H4 (cell line): ENCODE measurements at places on chromosomes 3 and 15. TPM values are rescaled to one million over a fixed set of nuclear protein-coding genes. Genes with fewer than 3 reads are reported as not detected.

The MRAS gene
- 8.3 and 9.4 TPM in 2 replicates for total RNA-seq

- no peak for DNase-seq
Observed at GRCh38 chr3:156149876-156150275, 29.5 kb downstream of the KCNAB1 start.

GRCh38 chr15:83471307-83471866 is 24.2 kb downstream of the SH3GL3 start:
- no peak for DNase-seq

The ZNF80 gene
- total RNA-seq = not detected in 2 replicates

GRCh38 chr3:170355738-170356595 is 1.5 kb upstream of the SKIL start:
- DNase-seq = peak; percentile 18

DNA sequence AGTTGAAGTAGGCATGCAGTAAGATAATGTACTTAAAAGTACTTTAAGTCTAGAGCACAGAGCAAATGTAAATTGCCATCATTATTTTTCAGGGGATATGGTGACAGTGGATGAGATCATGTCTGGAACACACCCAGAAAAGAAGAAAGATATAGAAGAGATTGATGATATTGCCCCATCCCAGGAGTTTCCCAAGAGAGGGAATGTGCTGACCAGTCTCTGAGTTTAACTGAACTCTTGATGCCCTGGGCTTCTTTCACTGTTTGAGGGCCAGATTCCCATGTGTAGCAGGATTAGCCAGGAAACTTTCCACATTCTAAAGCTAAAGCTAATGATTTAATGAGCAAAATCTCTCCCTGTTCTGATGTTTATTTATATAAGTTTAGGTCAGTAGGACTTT is 366.8 kb upstream of the UMPS start:
- DNase-seq = peak; percentile 31

DNA sequence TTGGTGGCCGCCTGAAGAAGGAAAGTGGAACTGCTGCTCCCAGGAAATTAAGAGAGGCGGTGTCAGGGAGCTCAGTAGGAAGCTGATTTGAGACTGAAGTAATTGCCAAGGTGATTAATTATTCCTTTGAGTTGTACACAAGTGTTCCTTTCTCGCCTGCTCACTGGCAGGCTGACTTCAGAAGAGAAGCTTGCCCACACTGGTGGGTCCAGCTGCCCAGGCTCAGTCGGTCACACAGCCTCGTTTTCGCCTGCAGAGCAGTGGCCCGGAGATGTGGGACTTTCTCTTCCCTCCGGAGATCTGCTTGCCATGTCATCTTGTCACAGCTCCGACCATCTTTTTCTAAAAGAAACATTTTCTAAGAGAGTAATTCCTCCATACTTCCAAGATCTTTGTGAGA is 478.0 kb downstream of the MCTP2 start:
- DNase-seq = no peak

The PIGZ gene
- 0.89 and 1.7 TPM in 2 replicates for total RNA-seq

The ZCWPW2 gene
- 0.37 and 0.45 TPM in 2 replicates for total RNA-seq

GRCh38 chr3:176776622-176777175 is 420.6 kb downstream of the TBL1XR1 start:
- DNase-seq = no peak

DNA sequence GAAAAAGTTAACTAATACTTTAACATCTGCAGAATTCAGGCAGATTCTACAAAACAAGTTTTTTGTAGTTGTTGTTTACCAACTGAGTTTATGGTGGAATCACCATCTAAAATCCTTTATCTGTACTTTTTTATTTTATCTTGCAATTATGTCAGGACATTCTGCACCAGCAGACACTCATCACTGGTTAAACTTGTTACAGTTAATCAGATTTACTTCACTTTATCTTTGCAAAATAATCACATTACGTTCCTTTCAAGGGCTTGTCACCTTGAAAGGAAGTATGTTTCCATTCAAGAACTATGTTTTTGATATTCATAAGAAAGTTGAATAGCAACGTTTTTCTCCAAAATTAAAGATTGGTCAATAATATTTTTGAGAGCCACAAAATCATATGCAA is 796.6 kb upstream of the ROBO1 start:
- DNase-seq = no peak

GRCh38 chr3:86830566-86830965 is 160.4 kb downstream of the VGLL3 start:
- DNase-seq = no peak

DNA sequence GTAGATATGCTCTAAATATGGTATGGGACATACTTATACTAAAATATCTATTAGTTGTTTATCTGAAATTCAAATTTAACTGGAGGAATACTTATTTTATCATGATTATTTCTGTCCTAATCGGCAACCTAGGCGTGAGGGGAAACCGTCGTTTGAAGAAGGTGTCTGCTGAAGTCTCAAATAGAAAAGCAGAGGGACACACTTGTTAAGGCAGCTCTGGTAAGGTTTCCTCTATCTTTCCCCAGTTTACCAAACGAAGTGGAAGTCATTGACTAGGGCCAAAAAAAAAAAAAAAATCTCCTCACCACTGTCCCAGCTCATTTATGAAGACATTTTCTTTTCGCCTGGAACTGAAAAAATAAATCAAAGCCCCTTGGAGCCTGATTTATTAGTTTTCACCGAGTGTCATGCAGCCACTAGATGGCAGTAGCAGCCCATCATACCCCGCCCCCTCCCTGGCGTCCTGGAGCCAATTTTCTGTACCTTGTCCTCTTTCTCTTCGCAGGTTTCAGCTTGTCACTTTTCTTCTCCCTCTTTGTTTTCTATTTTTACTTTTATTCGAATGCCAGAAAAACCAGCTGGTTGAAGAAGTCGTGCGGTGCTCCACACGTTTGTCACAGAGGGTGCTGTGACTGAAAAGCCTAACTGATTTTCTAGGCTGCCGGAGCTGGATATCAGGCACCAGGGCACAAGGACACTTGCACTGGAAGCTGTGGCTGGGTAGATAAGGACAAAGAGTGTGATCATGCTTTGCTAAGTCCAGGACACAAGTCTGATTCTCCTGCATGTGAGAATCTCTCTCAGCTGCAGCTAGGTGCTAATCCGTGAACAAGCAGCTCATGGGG is 238.7 kb downstream of the ZPLD1 start:
- DNase-seq = peak; percentile 51

GRCh38 chr3:182969277-182969676 is 11.1 kb downstream of the DCUN1D1 start:
- peak; percentile 38 for DNase-seq

The TUSC7 gene
- total RNA-seq = not detected in 2 replicates

DNA sequence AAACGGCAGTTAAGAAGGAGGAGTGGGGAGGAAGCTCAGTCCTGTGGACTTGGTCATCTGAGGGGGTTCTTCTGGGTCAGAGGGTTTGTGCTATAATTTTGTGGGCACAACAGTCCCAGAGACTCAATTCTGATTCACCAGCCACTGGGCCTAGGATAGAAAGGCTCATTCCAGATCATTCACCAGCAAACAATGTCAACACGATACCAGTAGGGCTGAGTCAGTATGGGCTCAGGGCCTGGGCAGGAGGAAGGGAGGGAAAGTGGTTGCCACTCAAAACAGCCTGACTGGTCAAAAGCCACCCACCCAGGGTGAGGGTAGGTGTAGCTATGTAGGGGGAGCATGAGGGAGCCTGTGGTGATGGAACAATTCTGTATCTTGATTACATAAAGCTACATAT is 86.9 kb upstream of the MEX3B start:
- DNase-seq = no peak

DNA sequence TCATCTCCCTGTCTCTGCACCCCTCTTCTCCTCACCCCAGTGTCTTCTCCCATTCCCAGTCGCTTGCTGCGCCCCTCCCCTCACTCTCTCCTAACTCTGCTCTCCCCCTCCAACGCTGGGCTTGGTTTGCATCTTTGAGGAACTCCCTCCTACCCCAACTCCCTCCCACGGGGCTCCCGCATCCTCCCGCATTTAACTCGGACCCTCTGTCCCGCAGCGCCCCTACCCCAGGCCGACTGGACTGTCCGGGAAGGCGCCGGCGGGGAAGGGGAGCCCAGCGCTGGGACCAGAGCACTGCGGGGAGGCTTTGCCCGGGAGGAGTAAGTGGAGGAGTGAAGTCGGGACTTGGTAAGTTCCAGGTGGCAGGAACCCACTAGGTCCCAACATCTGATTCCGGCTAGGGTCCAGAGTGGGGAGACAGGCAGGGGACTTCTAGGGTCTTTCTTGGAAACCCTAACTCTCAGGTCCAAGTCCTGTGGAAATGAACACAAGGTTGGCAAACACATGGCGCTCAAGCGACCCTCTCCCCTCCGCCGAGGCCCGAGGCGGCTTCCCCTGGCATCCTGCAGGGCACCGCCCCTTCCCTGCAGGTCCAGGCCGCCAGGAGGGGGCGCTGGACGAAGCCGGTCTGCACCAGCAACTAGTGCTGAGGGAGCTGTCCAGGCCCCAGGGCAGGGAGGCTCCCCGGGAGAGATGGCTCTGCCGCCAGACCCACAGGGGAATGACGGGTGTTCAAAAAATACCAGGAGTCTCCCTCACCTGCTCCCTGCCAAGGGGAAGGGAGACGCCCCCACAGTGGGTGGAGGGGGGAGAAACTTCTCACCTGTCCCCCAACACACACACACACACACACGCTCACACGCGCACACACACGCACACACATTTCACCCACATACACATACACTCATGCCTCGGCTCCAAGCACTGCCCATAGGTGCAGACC is 53.2 kb downstream of the LHFPL4 start:
- peak; percentile 40 for DNase-seq

The FRMD4B gene
- 4.2 and 18.0 TPM in 2 replicates for total RNA-seq

GRCh38 chr3:78141269-78141668 is 1101.4 kb downstream of the ROBO2 start:
- no peak for DNase-seq

DNA sequence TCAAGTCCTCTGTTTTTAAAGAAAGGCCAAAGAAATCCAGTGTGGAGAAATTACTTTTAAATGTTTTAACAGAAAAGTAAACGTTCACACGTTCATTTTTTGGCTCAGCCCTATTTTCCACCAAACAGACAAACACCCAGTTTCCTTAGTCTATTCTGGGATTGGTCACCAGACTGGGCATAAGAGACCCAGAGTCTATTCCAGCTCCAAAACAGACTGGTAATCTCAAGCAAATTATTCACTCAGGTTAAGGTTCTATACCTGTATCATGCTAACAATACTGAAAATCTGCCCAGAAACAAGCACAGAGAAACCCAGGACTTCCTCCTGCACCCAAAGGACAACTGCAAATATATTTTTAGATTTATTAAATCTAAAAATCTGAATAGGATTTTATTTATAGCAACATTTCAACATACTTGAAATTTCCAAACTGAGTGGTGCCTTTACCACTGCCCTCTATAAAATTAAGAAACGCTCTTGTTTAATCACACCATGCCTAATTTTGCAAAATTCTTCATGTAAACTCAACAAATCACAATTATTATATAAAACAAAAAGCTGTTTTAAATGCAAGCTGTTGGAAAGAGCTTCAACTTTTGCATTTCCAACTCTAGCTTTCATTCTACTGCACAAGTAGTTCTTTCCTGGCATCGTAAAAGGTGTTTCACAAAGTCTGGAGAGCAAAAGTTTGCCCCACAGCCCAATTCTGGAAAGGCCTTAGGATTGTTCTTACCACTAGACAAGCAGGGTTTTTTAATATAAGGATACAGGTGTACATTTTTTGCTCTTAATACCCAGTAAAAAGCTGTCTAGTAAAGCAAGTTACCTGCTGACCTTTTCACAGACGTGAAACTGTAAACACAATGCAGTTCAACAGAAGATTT is 18.7 kb downstream of the ZNF148 start:
- DNase-seq = no peak

DNA sequence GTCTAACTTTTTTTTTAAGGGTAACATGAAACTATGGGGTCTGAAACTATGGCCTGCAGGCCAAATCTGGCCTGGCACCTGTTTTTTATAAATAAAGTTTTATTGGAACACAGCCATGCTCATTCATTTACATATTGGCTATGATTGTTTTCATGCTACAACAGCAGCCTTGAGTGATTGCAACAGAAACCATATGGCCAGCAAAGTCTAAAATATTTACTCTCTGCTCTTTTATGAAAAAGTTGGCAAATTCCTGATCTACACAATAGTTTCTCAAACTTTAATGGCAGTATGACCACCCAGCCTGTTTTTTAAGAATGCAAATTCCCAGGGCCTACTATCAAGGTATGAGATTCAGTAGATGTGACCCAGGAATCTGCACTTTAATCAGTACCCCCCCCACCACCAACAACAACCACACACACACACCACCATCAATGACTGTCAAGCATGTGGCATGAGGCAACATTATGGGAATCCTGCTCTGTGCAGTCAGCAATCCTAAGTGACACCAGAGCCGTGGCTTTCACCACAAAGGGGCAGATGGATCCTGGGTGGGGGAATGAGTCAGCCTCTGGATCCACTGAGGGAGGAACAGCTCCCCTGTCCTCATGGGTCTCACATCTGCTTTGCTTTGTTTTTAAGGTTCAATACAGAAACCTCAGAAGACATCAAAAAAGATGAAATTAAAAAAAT is 142.8 kb downstream of the NTRK3 start:
- DNase-seq = peak; percentile 12

The NBEAL2 gene
- 3.3 and 4.0 TPM in 2 replicates for total RNA-seq

GRCh38 chr15:62950462-62950931 is 92.0 kb upstream of the TPM1 start:
- DNase-seq = no peak

GRCh38 chr3:124014366-124014942 is 22.5 kb upstream of the ROPN1 start:
- DNase-seq = no peak

DNA sequence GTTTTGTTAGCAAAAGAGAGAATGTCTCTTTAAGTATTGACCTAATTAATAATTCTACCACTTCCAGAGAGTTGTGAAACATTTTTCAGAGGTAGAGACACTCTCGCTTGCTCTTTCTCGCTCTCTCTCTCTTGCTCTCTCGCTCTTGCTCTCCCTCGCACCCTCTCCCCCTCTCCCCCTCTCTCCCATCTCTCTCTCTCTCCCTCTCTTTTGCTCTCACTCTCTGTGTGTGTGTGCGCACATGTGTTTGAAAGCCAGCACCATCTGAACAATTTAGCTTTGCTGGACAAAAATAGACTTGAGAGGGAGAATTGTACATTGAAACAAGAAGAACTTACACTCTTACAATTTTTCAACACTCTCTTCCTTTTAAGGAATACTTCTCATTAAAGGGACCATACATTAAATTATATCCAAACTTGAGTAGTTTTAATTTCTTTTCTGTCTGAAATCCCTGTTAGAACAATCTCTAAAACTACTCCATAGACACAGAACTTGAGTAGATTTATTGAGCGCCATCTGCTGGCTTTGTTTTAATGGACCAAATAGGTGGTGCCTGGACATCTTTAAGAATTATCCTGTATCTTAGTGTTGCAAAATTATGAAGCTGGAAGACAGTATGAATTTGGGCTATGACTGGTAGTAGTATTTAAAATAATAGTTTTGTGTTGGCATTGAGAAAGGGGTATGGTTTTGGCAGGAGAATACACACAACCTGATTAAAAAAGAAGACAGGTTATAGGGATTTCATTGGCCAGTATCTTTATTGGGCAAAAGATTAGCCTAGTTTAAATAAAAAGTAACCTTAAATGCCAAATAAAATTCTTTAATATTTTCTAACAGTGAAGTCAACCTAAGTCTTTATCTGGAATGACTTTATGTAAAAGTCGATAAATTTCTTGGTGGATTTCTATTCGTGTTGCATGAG is 124.6 kb downstream of the AKAP13 start:
- DNase-seq = peak; percentile 28

The PLIN1 gene
- 0.04 and 0.19 TPM in 2 replicates for total RNA-seq

The PDIA3 gene
- total RNA-seq = 187 and 259 TPM in 2 replicates

- DNase-seq = no peak
Observed at GRCh38 chr3:101988596-101988995, 139.3 kb downstream of the NFKBIZ start.
